ENCODE measurements at places on chromosomes 1 and 21. TPM values are rescaled to one million over a fixed set of nuclear protein-coding genes. Genes with fewer than 3 reads are reported as not detected.

The AIDA gene
- 10.6 TPM for total RNA-seq

The LRRC71 gene
- not detected for total RNA-seq

DNA sequence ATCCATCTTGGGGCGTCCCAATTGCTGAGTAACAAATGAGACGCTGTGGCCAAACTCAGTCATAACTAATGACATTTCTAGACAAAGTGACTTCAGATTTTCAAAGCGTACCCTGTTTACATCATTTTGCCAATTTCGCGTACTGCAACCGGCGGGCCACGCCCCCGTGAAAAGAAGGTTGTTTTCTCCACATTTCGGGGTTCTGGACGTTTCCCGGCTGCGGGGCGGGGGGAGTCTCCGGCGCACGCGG lies 282 bp upstream of the SOD1 start:
- DNase-seq: no peak

- peak; percentile 32 for DNase-seq
Observed at GRCh38 chr1:43653339-43653738, 3.4 kb downstream of the KDM4A start.

GRCh38 chr21:27366646-27367235 lies 399.9 kb upstream of the ADAMTS5 start:
- DNase-seq: no peak

The PLPPR4 gene
- not detected for total RNA-seq

Data from HT-29 (cell line).